KBM-7 (cell line): ENCODE measurements at places on chromosomes 4 and X.
A peak's percentile ranks its signal among the peaks of the same experiment; 100 is the strongest.

- DNase-seq: no peak
Measured at GRCh38 chrX:104420907-104421306, 145.1 kb upstream of the IL1RAPL2 start.

GRCh38 chrX:130079824-130080406, 30.4 kb downstream of the ELF4 start:
- DNase-seq: peak; percentile 81

DNA sequence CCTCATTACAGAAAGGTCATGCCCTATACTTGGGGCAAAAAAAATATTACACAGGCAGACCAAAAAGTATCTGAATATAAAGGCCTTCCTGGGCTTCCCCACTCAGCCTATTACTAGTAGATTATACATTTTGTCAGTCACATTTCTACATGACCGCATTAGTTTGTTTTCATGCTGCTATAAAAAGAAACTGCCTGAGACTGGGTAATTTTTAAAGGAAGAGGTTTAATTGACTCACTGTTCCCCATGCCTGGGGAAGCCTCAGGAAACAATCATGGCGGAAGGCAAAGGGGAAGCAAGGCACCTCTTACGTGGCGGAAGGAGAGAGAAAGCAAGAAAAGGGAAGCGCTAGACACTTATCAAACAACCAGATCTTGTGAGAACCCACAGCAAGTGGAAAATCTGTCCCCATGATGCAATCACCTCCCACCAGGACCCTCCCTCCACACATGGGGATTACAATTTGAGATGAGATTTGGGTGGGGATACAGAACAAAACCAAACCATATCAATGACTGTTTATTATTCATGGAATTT, 1312.0 kb downstream of the PCDH7 start:
- DNase-seq: peak; percentile 95

DNA sequence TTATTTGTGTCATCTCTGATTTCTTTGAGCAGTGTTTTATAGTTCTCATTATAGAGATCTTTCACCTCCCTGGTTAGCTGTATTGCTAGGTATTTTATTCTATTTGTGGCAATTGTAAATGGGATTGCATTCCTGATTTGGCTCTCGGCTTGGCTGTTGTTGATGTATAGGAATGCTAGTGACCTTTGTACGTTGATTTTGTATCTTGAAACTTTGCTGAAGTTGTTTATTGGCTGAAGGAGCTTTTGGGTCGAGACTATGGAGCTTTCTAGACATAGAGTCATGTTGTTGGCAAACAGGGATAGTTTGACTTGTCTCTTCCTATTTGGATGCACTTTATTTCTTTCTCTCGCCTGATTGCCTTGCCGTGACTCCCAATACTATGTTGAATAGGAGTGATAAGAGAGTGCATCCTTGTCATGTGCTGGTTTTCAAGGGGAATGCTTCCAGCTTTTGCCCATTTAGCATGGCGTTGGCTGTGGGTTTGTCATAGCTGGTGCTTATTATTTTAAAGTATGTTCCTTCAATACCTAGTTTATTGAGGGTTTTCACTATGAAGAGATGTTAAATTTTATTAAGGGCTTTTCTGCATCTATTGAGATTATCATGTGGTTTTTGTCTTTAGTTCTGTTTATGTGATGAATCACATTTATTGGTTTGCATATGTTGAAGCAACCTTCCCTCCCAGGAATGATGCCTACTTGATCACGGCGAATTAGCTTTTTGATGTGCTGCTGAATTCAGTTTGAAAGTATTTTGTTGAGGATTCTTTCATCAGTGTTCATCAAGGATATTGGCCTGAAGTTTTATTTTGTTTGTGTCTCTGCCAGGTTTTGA, 72.7 kb upstream of the BOD1L1 start:
- DNase-seq: no peak
